Myocyte (in vitro differentiated cells): ENCODE measurements at places on chromosomes 2 and 18. TPM values are rescaled to one million over a fixed set of nuclear protein-coding genes. Genes with fewer than 3 reads are reported as not detected.

Gene DTNB
- 1.7 and 2.9 TPM in 2 replicates for total RNA-seq

Gene FEV
- total RNA-seq = not detected in 2 replicates

Gene MATN3
- 1.1 and 1.2 TPM in 2 replicates for total RNA-seq

Gene SLC23A3
- 0.26 TPM in 1 of 2 replicates, not detected in the other for total RNA-seq

Gene SERPINB7
- 4.5 and 6.4 TPM in 2 replicates for total RNA-seq

Gene PROM2
- total RNA-seq = 0.64 and 0.83 TPM in 2 replicates
